ENCODE measurements at places on chromosomes 5 and 9.
A peak's percentile ranks its signal among the peaks of the same experiment; 100 is the strongest.

GRCh38 chr9:128048663-128049062, 18.5 kb downstream of the NAIF1 start:
- no peak for DNase-seq

DNA sequence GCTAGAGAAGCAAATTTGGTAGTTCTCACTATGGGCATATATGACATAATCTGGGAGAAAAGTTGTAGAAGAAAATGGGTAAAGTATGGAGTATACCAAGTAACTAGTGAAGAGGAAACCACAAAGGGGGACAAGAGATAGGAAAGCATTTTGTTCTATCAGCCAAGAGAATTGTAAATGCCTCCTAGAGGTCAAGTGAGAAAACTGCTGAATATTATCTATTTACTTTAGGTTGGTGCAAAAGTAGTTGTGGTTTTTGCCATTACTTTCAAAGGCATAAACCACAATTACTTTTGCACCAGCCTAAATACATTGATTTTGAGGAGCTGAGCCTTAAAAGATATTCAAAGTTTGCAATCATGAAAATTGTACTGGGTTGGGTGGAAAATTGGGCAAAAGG, 126.7 kb upstream of the GRHPR start:
- DNase-seq: no peak

DNA sequence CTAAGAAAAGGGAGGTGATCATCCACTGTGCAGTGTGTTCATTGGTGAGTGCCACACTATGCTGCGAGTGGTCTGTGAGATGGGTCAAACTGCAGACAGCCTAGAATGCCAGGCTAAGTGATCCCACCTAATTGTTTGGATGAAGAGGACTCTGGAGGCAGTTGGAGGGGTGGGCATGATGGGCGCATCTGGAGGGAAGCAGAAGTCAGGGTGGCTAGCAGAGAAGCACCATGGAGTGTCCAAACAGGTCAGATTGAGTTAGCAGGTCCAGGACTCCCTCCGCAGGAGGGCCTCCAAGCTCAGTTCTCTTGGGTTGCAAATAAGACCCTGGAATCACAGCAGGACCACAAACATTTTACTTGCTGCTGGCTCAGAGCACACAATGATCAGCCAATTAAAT, 19.9 kb upstream of the ANGPTL2 start:
- no peak for DNase-seq

- DNase-seq: no peak
These were observed 53.8 kb upstream of the KCNMB1 start for GRCh38 chr5:170442921-170443320.

GRCh38 chr9:78539904-78540303, 243.0 kb downstream of the PSAT1 start:
- no peak for DNase-seq

- DNase-seq: no peak
These were observed 8.4 kb upstream of the TIMD4 start for GRCh38 chr5:156971415-156971814.

GRCh38 chr5:1557114-1557873, 33.5 kb upstream of the LPCAT1 start:
- no peak for DNase-seq

DNA sequence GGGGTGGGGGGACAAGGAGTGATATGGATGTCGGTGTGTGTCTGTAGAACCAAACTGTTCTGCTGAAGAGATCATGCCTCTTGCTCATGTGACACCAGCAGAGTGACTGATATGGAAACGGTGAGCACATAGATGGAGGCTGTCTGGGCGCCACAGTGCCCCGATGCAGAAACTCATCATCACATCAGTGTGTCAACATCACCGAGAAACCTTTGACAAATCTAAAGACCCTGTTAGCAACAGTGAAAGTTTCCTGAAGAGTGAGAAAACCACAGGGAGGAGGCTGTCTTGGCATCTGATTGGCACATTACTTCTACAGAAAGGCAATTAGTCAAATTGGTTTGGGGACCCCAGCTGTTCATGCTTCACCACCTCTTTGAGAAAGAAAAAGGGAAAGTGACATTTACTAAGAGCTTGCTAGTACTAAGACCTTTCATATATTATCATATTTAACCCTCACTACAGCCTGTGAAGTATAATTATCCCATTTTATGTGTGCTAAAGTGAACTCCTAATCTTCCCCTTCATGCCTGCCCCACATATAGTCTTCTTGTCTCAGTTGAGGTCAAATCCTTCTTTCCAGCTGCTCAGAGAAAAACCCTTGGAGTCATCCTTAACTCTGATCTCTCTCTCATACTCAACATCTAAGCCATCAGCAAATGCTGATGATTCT, 25.6 kb downstream of the CSF2 start:
- DNase-seq: peak; percentile 32

- no peak for DNase-seq
These were observed 30.2 kb downstream of the SNCAIP start for GRCh38 chr5:122342256-122342655.

DNA sequence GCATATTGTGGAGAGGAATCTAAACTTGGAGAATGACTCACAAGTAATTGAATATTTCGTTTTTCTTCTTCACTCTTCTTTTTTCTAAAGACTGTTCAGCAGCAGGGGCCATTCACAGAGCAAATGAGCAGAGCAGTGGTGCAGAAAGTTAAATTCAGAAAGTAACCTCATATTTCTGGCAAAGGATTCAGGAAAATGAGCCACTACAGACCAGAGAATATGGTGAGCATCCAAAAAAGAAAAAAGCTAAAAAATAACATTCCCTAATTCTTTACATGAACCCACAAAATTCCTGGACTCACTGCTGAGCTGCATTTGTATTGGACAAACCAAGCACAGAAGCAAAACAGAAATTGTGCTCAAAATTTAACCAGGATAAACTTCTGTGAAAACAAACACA, 1486.8 kb upstream of the C9orf72 start:
- DNase-seq: no peak

GRCh38 chr5:103013933-103014552, 105.9 kb downstream of the GIN1 start:
- DNase-seq: no peak

GRCh38 chr9:103802068-103802467, 292.0 kb upstream of the SMC2 start:
- no peak for DNase-seq

- DNase-seq: no peak
These were observed 207.7 kb downstream of the PIK3R1 start for GRCh38 chr5:68423154-68423811.

GRCh38 chr5:160183075-160183474, 46.2 kb upstream of the FABP6 start:
- DNase-seq: no peak

- DNase-seq: no peak
These were observed 24.0 kb downstream of the VLDLR start for GRCh38 chr9:2645569-2645968.

DNA sequence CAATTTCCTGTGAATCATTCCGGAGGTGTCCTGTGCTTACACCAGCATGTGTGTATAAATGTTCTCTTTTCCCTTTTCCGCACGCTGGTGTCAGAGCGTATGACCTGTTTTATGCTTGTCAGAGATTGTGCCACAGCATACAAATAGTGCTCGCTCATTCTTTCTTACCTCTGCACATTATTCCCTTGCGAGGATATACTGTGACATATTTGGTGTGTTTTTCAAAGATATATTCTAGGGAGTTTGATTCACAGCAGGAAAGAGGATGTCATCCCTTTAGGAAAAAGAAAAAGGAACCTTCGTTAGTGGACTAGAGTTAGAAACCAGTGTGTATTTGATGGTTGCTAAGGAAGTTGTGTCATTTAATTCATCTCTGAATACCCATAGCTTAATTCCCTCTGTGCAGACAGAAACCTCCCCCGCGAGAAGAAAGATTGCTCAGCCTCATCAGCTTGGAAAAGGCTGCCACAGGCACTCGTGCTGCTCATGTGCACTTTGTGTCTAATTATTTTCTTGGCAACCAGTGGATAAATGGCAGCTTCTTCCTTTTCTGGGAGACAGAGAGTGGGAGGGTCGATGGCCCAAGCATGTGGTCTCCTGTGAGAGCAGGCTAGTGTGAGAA, 14.7 kb upstream of the CCIN start:
- DNase-seq: no peak

DNA sequence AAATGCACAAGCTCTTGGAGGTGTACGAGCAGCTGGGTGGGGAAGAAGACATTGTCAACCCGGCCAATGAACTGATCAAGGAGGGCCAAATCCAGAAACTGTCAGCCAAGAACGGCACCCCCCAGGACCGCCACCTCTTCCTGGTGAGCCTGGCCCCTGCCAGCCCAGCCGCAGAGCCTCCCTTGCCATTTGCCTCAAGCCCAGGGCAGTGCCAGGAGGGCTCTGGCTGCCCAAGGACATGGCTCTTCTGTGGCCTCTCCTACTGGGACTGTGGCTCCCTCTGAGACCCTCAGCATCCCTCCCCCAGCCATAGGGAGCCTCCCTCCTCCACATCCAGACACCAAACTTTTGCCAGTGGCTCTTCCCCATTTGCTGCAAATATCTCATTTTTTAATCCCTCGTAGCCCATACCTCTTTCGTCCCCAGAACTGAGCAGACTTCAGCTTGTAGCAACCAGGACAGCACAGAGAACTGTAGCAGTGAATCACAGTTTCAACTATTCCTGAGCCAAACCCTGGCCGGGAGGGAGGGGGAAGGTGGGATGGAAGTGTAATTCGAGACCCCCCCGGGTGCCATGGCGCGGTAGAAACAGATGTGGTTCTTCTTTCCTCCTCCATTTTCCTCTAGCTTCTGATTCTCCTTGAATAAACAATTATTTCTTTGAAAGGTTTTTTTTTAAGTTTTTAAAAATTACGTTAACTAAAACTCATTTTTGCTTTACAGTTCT, 44.5 kb upstream of the SUSD3 start:
- no peak for DNase-seq

DNA sequence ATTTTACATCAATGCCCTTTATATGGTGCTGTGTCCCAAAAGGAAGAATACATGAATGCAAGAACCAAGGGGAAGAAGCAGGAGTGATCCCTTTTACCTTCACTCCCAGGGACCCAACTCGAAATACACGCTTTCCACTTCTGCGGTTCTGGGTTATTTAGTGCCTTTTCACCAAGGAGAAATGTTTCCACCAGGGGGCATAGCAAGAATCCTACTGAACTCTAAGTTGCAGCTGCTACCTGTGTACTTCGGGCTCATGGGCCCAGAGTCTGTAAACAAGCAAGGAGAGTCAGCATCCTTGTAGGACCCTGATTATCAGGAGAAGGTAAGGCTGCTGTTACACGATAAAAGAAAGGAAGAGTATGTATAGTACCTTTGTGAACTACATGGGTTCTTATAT, 45.7 kb downstream of the DPYSL3 start:
- DNase-seq: no peak

DNA sequence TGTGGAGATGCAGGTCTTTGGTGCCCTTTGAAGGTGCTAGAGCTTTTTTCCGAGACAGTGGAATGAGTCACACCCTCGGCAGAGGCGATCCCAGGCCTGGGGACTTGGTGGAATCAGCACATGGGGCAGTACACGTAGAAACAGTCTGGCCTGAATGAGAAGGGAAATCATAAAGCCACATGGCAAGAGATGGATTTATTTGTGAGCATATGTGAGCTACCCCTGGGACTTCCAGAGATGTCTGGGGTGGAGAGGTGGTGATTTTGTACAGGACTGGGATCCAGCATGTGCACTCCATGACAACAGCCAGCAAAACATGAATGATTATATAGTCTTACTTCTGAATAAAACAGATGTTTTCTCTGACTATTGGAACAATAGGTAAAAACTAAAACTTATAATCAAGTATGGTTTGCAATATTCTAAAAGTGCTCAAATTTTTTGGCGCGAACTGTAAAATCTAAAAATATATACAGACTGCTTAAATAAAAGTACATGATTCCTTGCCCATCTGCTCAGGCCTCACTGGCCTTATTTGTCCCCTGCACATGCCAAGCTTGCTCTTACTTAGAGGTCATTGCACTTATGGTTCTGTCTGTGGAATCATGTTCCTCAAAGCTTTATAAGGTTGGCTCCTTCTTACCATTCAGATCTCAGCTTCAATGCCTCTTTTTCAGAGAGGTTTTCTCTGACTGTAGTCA, 54.7 kb upstream of the SMARCA2 start:
- no peak for DNase-seq

- no peak for DNase-seq
These were observed 88.0 kb downstream of the ANKRD55 start for GRCh38 chr5:56145106-56145505.

DNA sequence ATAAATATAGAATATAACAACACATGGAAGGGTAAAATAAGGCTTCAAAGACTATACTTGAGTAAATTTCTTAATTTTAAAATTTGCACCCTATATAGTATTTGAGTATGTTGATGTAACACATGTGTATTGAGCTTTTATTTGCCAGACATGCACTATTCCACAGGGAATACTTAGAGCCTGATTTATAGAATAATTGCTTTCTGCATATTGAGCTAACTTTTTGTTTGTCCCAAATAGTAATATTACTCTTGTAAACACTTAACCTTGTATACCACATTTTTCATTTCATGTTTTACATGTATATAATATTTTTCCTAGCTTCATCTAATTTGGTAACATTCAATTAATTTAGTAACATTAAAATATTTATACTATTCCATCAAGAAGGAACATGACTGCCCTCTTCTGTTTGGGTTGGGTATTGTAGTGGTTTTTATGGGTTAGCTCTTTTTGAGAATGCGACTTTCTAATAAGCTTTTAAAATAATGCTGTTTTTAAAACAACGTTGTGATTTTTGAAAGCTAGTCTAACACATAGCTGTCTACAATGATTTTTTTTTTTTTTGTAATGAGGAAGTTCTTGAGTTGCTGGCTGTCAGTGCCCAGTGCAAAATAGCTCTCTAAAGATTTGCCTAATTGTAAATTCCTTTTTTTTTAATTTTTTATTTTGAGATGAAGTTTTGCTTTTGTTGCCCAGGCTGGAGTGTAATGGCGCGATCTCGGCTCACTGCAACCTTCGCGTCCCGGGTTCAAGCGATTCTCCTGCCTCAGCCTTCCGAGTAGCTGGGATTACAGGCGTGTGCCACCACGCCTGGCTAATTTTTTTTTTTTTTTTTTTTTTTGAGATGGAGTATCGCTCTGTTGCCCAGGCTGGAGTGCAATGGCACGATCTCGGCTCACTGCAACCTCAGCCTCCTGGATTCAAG, 4.8 kb downstream of the SUB1 start:
- no peak for DNase-seq

DNA sequence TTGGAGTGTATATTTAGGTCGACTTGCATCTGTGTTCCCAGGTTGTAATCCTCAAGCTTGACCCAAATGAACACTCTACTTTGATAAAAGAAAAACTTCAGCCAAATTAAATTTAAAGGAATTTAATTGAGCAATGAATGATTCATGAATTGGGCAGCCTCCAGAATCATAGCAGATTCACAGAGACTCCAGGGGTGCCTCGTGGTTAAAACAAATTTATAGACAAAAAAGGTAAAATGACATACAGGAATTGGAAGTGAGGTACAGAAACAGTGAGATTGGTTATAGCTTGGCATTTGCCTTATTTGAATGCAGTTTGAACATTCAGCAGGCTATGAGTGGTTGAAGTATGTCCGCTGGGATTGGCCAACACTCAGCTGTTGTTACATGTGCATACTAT, 21.6 kb upstream of the SPATA31D4 start:
- no peak for DNase-seq

Measured in stimulated activated CD4-positive, alpha-beta T cell treated with anti-CD3 and anti-CD28 coated beads, Interleukin-1b, Interleukin-23, amount 100 ng/mL, for 1 hour (primary cell).